Foreskin keratinocyte (primary cell): ENCODE measurements at places on chromosomes 4 and X.
A peak's percentile ranks its signal among the peaks of the same experiment; 100 is the strongest.

DNA sequence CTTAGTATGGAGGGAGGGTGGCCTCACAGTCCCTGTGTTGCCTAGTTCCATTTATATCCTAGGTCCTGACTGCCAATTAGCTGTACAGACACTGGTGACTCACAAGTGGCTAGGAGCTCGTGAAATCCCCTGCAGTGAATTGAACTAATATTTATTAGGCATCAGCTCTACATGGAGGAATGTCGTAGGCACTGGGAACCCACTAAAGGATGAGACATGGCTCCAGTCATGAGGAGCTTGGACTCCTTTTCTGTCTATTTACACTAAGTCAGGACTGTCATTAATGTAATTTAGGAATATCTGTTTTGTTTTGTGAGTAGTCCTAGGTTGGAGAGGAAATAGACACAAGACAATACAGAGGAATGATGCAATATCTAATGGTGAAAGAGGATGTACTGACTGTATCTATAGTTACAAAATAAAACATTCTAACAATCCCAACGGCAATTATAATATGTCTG is 67.7 kb downstream of the MID1IP1 start:
- peak; percentile 40 for DNase-seq

DNA sequence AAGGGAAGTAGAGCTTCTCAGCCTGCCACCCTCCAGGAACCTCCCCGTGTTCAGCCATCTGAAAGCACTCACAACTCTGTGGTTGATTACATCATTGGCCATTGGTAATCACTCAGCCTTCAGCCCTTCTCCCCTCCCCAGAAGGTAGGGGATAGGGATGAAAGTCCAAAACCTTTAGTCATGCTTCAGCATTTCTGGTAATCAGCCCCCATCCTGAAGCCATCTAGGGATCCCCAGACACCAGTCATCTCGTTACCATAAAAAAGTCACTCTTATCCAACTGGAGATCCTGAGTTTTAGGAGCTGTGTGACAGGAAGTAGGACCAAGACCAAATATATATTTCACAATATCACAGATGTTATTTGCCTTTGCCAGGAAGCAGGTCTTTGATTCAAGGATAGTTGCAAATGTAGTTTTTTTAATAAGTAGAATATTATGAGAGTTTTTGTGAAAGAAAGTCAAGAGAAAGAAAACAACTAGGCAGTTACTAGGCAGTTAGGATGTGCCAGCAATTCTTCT is 364.6 kb upstream of the NOCT start:
- peak; percentile 84 for DNase-seq

- DNase-seq: no peak
Observed at GRCh38 chr4:139858436-139859205, 193.0 kb downstream of the MGST2 start.

GRCh38 chr4:124018383-124019317 is 622.1 kb downstream of the SPRY1 start:
- DNase-seq: no peak

DNA sequence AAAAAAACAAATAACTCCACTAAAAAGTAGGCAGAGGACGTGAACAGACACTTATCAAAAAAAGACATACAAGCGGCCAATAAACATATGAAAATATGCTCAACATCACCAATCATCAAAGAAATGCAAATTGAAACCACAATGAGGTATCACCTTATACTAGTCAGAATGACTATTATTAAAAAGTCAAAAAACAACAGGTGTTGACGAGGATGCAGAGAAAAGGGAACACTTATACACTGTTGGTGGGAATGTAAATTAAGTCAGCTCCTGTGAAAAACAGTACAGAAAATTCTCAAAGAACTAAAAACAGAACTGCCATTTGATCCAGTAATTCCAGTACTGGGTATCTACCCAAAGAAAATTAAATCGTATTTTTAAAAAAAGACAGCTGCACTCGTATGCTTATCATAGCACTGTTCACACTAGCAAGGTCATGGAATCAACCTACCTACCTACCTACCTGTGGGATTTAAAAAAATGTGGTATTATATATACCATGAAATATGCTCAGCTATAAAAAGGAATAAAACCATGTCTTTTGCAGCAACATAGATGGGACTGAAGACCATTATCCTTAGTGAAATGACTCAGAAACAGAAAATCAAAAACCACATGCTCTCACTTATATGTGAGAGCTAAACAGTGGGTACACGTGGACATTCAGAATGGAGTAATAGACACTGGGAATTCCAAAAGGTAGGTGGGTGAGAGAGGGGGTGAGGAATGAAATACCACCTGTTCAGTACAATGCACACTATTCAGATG is 24.8 kb upstream of the PTPN13 start:
- no peak for DNase-seq

DNA sequence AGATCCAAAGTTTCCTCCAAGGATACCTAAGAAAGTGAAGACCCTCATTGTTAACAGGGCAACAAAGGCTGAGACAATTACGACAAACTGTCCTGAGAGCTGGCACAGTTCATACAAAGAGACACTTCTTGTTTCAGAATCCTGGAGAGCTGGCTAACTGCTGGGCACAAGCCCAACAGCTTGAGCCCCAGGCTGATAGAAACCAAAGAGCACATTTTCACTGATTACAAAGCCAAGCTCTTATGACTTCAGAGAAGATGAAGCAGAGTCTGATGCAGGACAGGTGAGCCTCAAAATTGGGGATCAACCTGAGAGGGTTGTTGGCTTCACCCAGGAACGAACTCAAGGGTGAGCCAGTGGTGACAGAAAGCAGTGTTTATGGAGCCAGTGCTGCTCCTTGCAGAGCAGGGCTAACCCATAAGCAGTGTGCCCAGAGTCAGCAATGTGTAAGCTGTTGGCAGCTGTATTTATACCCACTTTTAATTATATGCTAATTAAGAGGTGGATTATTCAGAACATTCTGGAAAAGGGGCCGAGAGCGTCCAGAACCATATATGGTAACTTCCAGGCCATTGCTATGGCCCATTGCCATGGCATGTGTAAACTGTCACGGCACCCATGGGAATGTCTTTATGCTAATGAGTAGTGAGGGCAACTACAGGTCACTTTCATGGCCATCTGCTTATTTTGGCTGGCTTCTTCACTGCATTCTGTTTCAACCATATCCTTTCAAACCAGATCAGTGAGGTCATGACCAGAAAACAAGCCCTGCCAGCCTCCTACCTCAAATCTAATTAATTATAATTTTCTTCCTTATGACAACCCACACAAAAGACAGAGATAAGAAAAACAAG is 183.7 kb downstream of the EVC2 start:
- DNase-seq: no peak

- DNase-seq: no peak
Observed at GRCh38 chrX:147894366-147894963, 17.3 kb upstream of the FMR1 start.

- DNase-seq: no peak
Observed at GRCh38 chrX:76253432-76253831, 80.6 kb downstream of the PBDC1 start.

GRCh38 chr4:163566257-163566796 is 71.8 kb downstream of the TMA16 start:
- DNase-seq: no peak

DNA sequence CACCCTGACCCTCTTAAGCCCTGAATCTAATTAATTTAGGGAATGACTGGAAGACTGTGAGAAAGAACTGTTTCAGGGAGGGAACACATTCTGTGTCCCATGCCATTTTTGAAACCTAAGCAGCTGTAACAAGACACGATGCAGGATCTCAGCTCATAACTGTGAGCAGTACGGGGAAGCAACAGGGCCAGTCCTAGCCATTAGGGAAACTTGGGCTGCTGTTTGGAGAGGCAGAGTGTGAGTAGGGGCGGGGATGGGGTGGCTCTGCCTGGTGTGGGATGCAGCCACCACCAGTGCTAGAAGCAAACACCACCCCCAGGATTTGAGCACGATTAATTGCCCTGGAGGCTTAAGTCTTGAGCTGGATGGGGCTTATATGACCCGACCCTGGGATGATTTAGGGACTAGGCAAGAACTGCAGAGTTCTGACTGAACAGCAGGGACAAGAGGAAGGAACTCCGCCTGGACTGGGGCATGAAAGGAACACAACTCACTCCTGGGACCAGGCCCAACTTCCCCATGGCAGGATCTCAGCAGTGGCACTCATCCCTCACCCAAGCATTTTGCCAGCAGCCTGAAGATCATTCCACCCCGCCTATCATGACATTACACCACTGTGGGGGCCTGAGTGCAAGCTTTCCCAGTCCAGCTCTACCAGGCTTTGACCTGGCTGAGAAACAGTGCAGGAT is 43.1 kb downstream of the ATRX start:
- no peak for DNase-seq
